ENCODE measurements at places on chromosomes 3 and 15.

DNA sequence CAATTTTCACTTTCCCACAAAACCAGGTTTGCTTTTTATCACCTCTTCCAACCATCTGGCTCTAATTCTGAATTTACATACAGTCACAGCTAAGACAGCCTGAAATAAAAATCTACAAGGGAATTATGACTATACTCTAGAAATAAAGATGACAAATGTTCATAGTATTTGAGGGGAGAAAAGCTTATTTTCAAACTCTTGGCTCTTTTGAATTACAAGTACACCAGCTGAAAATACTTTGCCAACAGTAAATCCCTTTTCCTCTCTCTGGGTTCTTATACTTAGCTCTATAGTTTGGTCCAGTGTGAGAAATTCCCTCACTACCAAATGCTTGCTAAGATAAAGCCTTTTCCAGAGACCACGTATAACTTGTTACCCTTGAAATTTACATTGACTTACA is 1037.9 kb downstream of the ROBO1 start:
- DNase-seq = no peak

- DNase-seq = no peak
These were observed 15.7 kb downstream of the PTH1R start for GRCh38 chr3:46893146-46893748.

GRCh38 chr3:134079111-134079547 is 49.4 kb upstream of the SLCO2A1 start:
- no peak for DNase-seq

DNA sequence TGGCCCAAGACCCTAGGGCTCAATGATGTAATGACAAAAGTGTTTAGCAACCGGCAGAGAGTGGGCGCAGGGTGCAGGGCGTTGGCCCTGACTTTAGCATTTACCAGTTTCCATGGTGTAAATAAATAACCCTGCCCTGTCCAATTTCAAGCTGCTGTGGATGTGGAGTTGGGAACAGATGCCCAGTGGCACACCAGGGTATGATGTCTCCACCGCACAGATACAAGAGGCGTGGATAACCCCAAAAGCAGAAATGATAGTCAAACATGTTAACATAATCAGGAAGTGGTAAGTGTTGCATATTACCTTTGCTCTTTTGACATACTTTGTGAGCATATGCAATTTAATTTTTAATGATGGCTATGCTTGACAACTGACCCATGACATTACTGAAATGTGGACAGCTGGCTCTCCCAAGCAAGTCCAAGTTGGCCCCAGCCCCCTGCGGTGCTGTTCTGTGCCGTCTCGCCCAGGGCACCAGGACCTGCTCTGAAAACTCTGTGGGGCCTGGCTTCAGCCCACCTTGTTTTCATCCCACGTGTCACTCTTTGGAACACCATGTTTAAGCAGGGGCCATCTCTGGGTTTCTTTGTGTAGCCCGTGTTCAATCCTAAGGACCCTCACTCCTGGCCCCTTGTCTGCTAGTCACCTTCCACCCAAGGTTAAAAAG is 10.8 kb upstream of the ANPEP start:
- no peak for DNase-seq

- no peak for DNase-seq
These were observed 40.3 kb downstream of the THBS1 start for GRCh38 chr15:39621210-39621609.

GRCh38 chr15:30929064-30929669 is 25.5 kb downstream of the FAN1 start:
- no peak for DNase-seq

DNA sequence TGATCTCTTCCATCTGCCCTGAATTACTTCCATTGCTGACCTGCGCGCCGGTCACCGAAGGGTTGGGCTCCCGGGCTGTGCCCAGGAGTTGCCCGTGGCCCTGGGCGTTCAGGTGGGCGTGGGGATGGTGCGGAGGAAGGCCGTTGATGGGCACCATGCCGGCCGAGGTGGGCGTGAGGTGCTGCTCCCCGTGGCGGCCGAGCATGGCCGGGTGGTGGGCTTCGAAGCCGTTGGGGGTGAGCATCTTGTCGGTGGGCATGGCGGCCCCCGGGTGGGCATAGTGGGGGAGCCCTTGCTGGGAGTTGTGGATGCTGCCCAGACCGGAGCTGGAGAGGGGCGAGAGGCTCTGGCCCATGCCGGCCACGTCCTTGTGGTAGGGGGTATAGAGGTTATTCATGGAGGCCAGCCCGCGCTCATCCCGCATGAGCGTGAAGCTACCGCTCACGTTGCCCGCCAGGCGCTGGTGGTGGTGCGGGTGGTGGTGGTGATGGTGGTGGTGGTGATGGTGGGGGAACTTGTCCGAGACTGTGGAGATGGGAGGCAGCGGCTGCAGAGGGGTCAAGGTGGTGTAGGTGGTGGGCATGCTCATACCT is 1.0 kb downstream of the ONECUT1 start:
- DNase-seq = no peak

DNA sequence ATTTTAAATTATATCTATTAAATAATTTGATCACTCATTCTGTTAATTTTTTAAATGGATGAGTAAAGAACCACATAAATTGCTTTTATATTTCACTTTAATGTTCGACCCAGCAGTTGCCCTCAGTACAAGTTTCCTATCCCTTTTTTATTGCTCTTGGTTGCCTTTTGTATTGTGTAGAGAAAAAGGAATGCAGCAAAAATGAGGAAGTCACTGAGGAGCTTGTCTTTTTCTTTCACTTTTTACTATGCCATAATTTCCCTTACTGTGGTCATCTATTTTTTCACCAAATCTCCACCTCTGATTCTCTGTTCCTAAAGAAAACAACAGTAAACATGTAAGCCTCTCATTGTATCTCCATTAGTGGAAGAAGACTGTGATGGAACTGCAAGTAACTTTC is 122.7 kb downstream of the B3GALNT1 start:
- DNase-seq = no peak

- no peak for DNase-seq
These were observed 611.2 kb upstream of the ARPP21 start for GRCh38 chr3:35028157-35028556.

- no peak for DNase-seq
These were observed at the start of gene GPR27 for GRCh38 chr3:71753701-71754609. TSS of gene GPR27 (plus strand) at chr3:71753855. CDS start at chr3:71754050, 195 bp downstream.

- no peak for DNase-seq
These were observed 397.1 kb upstream of the CFAP20DC start for GRCh38 chr3:59446775-59447465.

DNA sequence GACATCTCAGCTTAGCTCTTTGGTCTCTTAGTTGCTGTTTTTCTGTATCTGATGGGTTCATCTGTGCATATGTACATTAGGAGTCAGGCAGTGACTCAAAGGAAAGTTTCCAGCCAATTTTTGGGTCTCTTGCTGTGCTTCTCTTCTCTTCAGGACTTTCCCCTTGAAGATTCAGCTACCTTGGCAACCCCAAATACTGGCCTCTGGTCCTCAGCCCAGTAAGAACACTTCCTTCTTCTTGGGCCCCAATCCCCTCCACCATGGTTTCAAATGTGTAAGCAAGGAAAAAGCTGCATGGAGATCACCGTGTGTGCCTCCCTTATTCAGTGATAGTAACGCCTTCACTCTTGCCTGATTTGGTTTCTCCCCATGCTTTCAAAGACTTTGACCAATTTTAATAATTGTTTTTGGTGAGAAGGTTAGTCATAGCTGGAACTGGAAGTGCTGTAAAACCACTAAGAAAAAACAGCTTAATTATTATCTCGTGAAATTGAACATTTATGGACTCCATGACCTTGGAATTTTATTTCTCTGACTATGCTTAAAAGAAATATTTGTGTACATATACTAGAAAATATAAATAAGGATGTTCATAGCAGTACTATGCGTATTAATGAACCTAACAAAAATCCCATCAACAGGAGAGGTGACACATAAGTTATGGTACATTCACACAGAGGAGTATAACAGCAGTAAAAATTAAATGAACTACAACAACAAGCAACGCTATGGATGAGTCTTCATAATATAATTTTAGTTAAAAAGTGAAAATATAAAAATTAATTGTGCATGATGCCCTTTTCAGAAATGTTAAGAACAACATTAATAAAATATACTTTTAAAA is 125.3 kb upstream of the BCL6 start:
- no peak for DNase-seq

- no peak for DNase-seq
These were observed 20.6 kb downstream of the MEIS2 start for GRCh38 chr15:37079726-37080125.

DNA sequence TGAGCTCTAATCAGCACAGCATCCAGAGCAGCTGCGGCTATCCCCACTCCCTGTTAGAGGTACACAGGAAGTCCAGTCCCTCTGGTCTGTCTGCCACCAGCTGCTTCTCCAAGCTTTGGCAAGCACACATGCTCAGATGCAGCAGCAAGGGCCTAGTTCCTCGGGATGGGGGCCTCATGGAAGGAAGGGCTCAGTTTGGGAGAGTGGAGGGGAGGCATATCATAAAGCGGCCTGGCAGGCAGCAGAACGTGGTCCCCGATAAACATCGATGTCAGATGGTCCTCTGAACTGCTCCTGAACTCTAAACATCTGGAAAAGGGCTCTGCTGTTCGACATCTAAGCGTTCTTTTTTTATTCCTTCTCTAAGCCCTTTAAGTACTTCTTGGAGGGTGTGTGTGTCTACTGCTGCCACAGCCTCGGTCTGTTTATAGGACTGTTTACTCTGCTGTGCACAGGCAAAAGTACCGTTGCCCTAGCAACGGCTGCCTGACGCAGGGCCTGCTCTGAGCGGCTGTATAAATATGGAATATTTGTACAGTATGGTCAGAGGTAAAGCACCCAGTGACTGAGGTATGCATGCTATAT is 74.6 kb downstream of the PRICKLE2 start:
- DNase-seq = no peak

DNA sequence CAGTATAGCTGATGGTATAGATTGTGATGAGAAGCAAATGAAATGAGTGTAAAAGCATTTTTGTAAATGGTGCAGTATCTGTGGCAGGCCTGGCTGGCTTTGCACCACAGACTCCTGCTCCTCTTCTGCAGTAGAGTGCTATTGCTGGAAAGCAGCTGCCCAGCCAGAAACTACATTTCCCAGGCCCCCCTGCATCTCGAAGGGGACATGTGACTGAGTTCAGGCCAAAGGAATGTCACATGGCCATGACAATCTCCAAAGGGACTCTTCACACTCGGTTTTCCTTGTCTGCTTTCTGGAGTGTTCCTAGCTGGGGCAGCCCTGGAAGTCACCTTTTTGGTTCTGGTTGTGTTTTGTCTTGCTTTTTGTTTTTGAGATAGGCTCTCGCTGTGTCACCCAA is 277.1 kb downstream of the SUCLG2 start:
- no peak for DNase-seq

GRCh38 chr3:124928333-124929202 is 6.0 kb downstream of the MUC13 start:
- DNase-seq = peak; percentile 28

GRCh38 chr3:41652931-41653330 is 309.0 kb downstream of the ULK4 start:
- DNase-seq = no peak

DNA sequence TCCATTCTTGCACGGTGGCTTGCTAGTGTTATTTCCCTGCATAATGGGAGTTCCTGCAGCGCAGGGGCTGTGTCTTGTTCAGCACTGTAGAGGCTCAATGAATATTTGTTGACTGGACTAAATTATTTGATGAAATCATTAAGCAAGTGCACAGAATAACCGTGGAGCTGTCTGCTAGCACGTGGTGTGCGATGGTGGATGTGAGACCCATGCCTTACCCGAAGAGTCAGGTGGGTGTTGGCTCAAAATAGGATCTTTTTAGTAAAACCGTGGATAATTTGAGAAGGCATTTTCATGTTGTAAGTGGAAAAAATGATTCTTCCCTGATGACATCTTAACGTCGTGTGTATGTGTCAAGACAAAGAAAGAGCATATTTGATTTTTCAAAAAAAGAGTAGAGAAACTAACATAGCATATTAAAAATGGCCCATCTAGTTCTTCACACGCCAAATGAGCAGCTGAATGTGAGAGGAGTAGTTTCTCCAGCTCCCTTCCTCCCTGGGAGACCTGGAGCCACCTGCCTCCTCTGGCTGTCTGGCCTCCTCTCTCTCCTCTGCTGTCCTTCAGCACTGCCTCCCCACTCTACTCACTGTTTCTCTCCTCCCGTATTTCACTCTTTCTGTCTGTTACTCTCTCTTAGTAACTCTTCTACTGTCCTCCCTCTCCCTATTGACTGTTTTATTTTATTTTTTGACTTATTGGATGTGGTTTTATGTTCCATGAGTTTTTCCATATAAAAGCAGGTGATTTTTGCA is 6.3 kb downstream of the FAM81A start:
- no peak for DNase-seq
